ENCODE measurements at places on chromosomes 7 and 10.

DNA sequence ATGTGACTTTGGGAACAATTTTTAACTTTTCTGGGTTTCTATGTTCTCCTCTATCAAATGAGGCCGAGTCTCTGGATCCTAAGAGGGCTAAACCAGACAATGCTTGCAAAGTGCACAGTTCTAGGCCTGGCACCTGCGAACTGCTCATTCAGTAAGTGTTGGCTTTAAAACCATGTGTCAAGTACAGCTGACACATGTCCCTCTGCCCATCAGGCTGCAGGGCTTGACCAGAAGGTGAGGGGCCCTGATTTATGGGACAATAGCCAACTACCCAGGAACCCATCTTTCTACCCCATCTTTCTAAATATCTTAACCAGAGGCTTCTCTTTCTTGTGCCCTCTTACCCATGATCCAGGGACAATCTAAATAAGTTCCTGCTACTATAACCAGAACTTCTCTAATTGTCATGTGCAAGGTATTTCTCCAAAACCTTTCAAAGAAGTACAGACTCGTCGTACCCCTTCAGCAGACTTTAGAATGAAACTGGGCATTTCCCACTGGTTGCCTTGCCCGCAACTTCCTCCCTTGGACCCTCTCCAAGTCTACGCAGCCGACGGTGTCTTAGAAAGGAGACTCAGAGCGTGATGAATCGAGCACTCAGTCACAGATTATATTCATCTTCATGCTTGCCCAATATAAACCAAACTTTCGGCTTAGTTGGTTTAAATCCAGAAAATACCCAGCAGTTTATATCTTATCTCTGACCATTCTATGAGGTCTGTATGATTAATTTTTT lies 69.8 kb upstream of the STEAP1B start:
- DNase-seq, result no peak

GRCh38 chr10:44036425-44036824 lies 348.5 kb downstream of the CXCL12 start:
- DNase-seq, result no peak

- DNase-seq, result no peak
Observed at GRCh38 chr10:26721561-26721960, 24.1 kb downstream of the PDSS1 start.

- DNase-seq, result no peak
Observed at GRCh38 chr7:117562759-117563158, 82.9 kb downstream of the CFTR start.

DNA sequence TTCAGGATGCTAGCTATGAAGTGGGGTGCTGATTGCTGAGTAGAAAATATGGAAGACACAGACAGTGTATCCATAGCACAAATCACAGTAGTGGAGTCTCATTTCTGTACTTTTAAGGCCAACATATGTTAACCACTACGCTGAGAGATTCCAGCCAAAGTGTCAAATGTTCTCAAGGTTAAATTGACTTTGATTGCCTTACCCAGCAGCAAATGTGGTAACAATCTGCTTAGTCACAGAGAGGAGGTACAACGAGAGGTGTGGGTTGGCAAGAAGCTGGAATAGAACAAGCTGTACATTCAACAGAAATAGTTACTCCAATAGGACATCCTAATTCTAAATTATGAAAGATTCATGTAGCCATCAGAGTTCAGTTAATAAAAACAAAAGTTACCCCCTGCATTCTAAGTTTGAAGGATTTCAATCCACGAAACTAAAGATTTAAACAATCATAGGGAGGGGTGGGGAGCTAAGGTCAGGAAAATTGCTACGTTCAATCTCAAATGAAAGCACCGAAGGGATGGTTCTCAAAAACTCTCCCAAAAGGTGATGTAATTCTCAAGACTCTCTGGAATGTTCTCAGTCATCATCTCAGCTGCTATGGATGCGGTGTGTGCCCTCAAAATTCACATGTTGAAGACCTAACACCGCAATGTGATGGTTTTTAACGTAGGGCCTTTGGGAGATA lies 137.0 kb downstream of the ETV1 start:
- DNase-seq, result no peak

GRCh38 chr7:111783854-111784253 lies 221.6 kb upstream of the IMMP2L start:
- DNase-seq, result no peak

GRCh38 chr7:90569368-90569767 lies 26.8 kb upstream of the CDK14 start:
- no peak for DNase-seq

DNA sequence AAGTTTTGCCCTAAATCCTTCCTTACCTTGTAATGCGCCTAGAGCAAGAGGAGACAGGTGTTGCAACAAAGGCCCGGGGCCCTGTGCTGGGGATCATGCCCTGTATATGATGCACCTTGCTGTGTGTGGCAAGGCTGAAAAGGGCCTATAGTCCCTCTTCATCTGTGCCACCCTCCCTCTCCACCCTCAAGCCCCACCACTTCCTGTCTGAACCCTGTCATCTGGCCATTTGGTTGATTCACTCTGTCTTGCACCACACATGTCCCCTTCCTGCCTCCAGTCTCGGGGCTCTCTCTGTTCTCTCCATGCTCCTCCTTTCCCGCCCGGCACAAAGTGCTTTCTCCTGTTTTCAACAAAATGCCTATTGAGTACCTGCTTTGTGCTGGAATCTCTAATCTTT lies 11.5 kb upstream of the MALSU1 start:
- DNase-seq, result no peak
